ENCODE measurements at places on chromosomes 5 and 9. TPM values are rescaled to one million over a fixed set of nuclear protein-coding genes. Genes with fewer than 3 reads are reported as not detected.

The INSL6 gene
- total RNA-seq: not detected

The ADAMTSL2 gene
- 0.33 TPM for total RNA-seq

The ZFAND5 gene
- 361 TPM for total RNA-seq

The HTR1A gene
- total RNA-seq: not detected

The CNTLN gene
- not detected for total RNA-seq

The SECISBP2 gene
- total RNA-seq: 92.1 TPM

The ERP44 gene
- 7.6 TPM for total RNA-seq

The PCDHA6 gene
- total RNA-seq: not detected

The DAPK1 gene
- total RNA-seq: 0.27 TPM

The SLCO4C1 gene
- total RNA-seq: 0.19 TPM

The KLHL3 gene
- total RNA-seq: 16.9 TPM

Data from CD8-positive, alpha-beta T cell (primary cell).